Muscle of arm (tissue), 14 donors: ENCODE measurements at places on chromosomes 11 and 22. TPM values are rescaled to one million over a fixed set of nuclear protein-coding genes. Genes with fewer than 3 reads are reported as not detected.

- DNase-seq, result no peak
These were observed 804 bp upstream of the CREBZF start for GRCh38 chr11:85665733-85666132.

DNA sequence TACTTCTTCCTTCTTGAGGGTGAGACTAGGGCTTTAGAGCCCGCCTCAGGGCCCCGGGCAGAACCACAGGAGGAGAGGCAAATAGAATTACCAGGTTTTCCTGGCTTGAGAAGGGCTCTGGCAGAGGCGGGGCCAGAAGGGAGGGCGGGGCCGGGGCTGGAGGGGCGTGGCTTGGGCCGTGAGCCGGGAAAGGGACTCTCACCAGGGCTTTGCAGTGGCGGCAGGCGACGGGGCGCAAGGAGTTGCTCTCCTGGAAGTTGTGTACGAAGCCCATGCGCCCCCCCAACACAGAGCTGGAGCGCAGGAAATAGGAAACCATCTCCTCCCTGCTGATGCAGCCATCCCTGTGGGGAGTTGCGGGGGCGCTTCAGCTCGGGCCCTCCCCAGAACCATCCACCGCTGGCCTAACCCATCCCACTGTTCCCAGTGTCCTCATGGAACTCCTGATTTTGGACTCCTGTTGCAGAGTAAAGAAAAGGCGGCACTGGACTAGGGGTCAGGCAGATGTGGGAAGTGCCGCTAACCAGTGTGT is 6.9 kb upstream of the NRXN2 start:
- DNase-seq, result no peak

DNA sequence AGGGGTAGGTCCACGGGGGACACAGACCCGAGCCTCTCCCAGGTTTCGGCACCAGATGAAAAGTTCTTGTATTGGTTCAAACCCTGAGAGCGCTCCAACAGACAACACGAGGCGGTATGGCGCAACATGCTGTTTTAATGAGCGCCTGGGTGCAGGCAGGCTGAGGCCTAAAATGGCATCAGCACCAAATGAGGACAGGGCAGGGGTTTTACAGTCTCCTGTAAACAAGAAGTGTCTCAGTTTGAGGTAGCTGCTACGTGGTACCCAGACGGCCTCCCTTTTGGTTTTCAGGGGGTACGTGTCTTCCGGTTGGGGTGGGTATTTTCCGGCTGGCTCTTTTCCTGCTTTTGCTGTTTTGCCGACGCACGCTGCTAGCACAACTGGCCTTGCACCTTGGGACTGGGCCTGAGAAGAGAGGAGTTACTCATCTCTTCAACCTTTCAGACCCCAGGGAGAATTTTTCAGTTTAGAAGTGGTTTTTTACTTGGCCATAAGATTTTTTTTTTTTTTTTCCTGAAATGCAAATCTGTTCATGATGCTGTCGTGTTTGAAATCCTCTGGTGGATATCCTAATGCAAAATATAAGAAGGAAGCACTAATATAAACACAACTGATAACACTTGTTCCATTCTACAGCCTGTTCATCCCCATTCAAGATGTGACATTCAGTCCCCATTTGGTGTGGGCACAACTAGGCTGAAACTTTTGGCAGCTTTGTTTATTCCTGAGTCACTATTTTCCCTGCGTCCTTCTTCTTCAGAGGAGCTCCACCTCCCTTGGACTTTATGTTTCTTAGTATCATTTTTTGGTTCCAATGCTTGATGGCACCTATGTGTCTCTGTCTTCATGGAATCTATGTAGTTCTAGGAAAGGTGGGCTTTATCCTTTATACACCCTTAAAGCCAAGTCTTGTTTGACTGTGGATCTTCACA is 6.5 kb downstream of the PPFIBP2 start:
- DNase-seq, result no peak

- DNase-seq, result no peak
These were observed 5.7 kb downstream of the P2RX3 start for GRCh38 chr11:57343825-57344224.

DNA sequence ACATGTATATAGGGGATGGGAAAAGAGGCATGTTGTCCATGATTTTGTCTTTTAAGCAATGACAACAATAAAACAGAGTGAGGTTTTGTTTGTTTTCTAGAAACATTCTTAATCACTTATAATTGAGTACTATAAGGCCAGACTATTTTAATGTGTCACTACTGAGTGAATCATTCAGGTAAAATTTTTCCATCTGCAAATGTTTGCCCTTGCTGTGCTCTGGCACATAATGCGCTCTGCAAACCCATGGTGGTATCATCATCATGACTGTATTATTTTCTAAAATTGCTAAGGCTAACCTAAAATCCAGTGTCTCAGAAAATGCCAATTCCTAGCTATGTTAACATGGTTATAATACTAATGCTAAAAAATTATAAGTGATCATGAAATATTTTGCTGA is 261.2 kb downstream of the CADM1 start:
- no peak for DNase-seq

GRCh38 chr11:57405271-57405860 is 14.9 kb upstream of the PRG2 start:
- DNase-seq, result no peak

- no peak for DNase-seq
These were observed 5.9 kb upstream of the GRAMD4 start for GRCh38 chr22:46614025-46614931.

GRCh38 chr11:102564110-102564509 is 33.6 kb upstream of the MMP7 start:
- DNase-seq, result no peak

DNA sequence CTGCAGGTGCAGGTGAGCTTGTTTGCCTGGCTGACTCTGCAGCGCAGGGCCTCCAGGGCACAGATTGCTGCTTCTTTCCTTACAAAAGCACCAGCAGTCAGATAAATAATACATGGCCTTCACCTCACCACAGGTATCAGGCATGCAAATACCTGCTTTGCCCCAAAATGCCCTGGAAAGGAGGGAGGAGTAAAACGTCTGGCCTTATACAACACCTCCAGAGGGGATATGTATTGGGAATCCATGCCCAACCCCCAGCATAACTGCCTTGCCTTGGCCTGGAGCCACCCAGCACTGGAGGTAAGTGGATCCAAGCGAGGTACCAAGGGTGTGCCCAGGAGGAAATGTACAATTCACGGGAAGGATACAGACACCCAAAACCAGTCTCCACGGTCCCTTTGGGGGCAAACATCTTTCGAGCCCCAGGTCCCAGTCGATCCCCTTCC is 860 bp downstream of the TMEM184B start:
- no peak for DNase-seq

GRCh38 chr11:69908511-69909220 is 89.5 kb upstream of the FGF3 start:
- DNase-seq, result no peak

GRCh38 chr11:707817-708420 is 1.9 kb downstream of the EPS8L2 start:
- no peak for DNase-seq

GRCh38 chr22:42766860-42767259 is 46.2 kb upstream of the A4GALT start:
- DNase-seq, result no peak

DNA sequence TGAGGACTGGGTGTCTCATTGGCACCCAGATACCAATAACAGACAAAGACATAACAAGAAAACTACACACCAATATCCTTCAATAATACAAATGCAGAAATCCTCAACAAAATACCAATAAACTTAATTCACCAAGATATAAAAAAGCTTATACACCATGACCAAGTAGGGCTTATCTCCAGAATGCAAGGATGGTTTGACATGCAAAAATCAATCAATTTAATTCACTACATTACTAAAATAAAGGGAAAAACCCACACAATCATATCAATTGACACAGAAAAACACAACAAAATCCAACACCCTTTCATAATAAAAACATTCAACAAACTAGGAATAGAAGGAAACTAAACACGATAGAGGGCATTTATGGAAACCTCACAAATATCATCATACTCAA is 40.6 kb downstream of the LHFPL7 start:
- no peak for DNase-seq

- no peak for DNase-seq
These were observed 268.6 kb downstream of the TBC1D22A start for GRCh38 chr22:47030881-47031627.

DNA sequence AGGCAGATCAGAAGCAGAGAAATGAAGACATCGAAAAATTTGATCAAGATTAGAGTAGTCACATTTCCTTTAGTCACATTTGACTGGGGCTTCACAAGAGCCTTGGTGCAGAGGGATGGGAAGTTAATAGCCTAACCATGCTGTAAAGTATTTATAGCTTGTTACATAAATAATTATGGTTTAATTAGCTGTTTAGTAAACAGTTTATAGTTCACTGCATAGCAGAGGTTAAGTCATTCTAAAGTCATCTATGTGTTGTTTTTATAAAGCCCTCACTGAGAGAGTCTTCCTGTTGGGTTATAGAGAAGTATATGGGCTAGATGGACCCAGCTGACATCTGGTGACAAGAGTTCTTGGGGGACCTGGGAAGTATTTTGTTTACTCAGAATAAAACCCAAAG is 47.1 kb downstream of the INSC start:
- no peak for DNase-seq

- DNase-seq, result no peak
These were observed 162.1 kb downstream of the LDLRAD3 start for GRCh38 chr11:36105743-36106581.

GRCh38 chr11:131615611-131616010 is 245.2 kb downstream of the NTM start:
- DNase-seq, result no peak

DNA sequence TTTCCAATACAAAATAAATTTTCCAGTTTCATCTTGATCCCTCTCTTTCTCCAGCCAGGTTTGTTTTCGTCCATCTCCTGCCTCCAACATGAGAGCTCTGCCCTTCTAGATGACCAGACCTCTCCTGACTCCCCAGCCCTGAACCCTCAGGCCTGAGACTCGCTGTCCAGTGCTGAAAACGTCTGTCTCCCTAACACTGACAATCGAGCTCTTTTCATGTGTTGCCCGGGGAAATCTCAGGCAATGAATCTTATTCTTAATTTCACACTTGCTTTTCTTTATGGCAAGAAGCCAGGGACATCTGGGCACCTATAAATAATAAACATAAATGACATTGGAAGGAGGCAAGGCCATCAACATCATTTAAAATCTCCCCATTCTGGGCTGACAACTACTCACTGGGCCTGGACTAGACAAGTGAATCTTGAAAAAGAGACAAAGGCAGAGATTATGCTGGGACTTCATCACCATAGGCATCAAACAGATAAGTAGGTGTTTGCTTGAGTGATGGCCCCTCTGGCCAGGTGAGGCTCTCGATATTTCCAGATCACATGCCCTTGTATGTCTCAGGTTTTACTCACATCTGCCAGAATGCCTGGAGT is 274.5 kb upstream of the B3GAT1 start:
- peak; percentile 7 for DNase-seq

GRCh38 chr11:123438131-123438627 is 8.1 kb downstream of the GRAMD1B start:
- no peak for DNase-seq

Gene ALG8
- 35.1 TPM for polyA plus RNA-seq

Gene OR52E8
- polyA plus RNA-seq, result not detected

Gene DEPDC7
- 21.9 TPM for polyA plus RNA-seq

Gene KCNK4
- not detected for polyA plus RNA-seq

Gene CAPN5
- 9.8 TPM for polyA plus RNA-seq

Gene IGLL1
- 0.55 TPM for polyA plus RNA-seq

Gene NEFH
- 0.19 TPM for polyA plus RNA-seq

Gene OPCML
- polyA plus RNA-seq, result 1.8 TPM

Gene QSER1
- not detected for polyA plus RNA-seq
